Panc1 (cell line): ENCODE measurements at places on chromosomes 4 and X. TPM values are rescaled to one million over a fixed set of nuclear protein-coding genes. Genes with fewer than 3 reads are reported as not detected.

Gene CRMP1
- total RNA-seq, result 0.28 TPM

Gene PNMA6A
- 7.4 TPM for total RNA-seq

Gene GALNTL6
- not detected for total RNA-seq

Gene TCEAL2
- not detected for total RNA-seq
